T-helper 17 cell (primary cell): ENCODE measurements at places on chromosomes 12 and 14.

DNA sequence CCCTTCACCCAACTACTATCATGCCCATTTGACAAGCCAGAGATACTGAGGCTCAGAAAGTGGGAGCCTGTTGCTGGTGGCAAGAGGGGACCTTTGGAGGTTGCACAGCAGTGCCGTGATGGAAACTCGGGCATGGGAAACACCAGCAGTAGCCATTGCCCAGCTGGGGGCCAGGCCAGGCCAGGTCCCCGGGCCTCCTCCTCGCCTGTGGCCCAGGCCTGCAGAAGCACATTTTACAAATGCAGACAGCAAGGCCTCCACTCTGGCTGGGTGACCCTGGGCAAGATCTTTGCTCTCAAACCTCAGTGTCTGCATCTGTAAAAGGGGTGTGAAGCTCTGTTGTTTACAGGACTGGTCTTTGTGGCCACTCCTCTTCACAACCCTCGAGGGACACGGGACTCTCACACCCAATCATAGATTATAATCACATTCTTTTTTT, 4.5 kb upstream of the SH2B3 start:
- DNase-seq, result no peak

DNA sequence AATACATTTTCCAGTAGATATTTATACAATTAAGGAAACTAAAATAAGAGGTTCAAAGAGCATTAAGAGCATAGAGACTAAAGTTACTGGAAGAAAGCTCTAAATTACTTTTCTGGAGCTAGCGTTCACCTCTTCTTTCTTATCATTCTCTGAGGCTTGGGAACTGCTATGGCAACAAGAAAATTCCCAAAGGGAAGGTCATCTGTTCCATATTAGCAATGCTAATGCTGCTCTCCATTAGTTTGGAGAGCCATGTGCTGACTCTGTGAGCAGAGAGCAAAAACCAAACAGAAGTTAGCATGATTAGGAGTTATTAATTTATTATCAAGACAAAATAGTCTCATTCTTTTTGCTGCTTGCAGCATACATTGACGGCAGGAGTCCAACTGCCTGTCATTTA, 143.1 kb upstream of the SLC16A7 start:
- no peak for DNase-seq

DNA sequence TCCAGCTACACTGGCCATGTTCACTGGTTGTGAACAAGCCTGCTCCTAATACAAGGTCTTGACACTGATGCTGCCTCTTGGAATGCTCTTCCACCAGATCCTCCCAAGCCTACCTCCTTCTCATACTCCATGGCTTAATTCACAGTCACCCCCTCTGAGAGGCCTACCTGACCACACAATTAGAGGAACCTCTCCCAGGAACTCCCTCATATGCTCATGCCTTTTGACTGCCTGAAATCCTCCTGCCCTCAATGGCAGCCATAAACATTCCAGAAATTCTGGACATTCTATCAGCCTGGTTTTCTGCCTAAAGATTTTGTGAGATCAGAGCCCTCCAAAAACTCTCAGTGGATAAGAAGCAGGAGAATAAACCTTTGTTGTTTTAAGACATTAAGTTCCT, 340.2 kb downstream of the C12orf75 start:
- DNase-seq, result no peak

- DNase-seq, result peak; percentile 72
These were observed 1.4 kb upstream of the CCDC85C start for GRCh38 chr14:99605299-99605961.

- DNase-seq, result no peak
These were observed 250.4 kb downstream of the ALX1 start for GRCh38 chr12:85530456-85530855.

GRCh38 chr12:1504304-1504894, 90.0 kb downstream of the FBXL14 start:
- DNase-seq, result no peak

- no peak for DNase-seq
These were observed 41.8 kb upstream of the SLC6A15 start for GRCh38 chr12:84954415-84954814.

GRCh38 chr12:116515684-116516083, 43.5 kb upstream of the MAP1LC3B2 start:
- no peak for DNase-seq

DNA sequence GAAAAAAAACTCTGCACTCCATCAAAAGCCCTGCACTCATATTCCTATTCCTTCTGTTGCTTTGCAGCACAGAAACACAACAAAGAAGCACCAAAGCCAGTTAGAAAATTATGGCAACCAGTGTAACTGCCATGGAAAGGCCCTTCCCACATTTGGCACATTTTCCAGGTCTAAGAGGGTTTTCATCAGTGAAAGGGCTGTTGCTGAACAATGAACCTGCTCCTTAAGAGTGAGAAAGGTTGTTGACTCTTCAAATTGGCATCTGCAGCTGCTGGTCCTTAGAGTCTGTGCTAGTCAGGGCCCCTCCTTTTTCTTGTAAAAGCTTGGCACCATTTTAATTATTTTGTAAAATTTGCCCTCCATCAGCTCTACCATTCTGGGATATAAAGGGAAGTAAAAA, 378.7 kb upstream of the KITLG start:
- DNase-seq, result no peak

DNA sequence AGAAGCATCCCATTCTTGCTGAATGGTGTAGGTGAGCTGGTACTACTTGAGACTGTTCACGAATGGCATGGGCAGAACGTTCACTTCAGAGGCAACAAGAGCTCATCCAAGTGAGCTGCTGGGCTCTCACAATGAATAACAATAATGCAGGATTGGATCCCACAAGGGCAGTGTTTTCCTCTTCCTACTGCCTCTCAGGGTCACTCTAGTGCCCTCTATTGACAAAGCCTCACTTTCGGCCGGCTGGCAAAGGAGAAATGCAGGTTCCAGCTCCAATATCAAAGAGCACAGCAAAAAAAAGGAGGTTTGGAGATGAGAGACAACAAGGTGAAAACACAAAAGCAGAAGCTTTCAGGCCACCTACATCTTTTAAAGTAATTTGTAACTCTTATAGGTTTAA, 74.6 kb upstream of the MYF6 start:
- DNase-seq, result no peak

- DNase-seq, result no peak
These were observed 3.1 kb downstream of the PFKM start for GRCh38 chr12:48122065-48122834.

DNA sequence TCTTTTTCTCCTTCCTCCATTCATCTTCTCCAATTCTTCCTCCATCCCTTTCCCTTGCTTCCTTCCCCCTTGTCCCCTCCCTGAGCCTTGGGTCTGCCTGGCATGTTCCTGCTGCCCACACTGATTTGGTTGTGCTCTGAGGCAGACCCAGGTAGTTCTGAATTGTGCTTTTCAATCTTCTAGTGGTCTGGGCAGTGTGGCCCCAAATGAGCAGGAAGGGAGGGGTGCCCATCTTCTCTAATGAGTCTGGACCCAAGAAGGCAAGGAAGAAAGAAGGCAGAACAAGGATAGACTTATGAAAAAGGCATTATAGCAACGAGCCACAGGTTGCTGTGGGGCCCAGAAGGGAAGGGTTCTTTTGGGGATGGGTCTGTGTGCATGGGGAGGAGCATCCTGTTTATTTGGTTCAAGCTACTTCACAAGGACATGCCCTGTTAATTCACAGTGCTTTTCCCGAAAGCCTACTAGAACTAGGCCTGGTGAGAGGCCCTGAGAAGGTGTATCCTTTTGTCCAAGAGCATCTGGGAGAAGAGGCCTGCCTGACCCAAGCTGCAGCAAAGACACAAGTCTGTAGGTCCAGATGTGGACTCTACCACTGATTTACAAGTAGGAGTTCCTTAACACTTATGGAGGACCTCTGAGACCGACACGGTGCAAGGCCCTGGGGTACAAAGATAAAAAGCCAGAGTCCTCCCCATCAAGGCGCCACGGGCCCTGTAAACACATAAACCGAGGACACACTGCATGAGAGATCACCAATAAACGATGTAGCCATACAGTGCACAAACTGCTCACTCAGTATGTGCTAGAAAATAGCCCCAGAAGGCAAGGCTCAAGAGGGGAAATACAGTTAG, 1.1 kb upstream of the SUSD6 start:
- DNase-seq, result no peak
